H7 (cell line): ENCODE measurements at places on chromosomes 2 and 18. TPM values are rescaled to one million over a fixed set of nuclear protein-coding genes. Genes with fewer than 3 reads are reported as not detected.

SIGLEC15 gene
- total RNA-seq: not detected in 2 replicates

RAB27B gene
- total RNA-seq: 0.11 TPM in 1 of 2 replicates, not detected in the other

ALPI gene
- total RNA-seq: 0.10 TPM in 1 of 2 replicates, not detected in the other

DNA sequence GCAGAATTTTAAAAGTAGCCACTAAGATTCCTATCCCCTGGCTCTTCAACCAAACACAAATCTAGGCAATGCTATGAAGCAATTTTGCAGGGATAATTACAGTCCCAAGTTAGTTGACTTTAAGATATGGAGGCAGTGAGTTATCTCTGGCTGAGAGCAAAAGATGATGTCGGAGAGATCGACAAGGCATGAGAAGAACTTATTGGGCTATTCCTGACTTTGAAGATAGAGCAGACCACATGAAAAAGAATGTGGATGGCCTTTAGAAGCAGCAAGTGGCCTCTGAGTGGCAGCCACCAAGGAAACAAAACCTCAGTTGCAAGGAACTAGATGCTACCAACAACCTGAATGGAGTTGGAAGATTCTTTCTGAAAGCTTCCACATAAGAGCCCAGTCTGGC lies 58.2 kb upstream of the PPM1B start:
- no peak for DNase-seq
